ENCODE measurements at places on chromosomes 3 and 15. TPM values are rescaled to one million over a fixed set of nuclear protein-coding genes. Genes with fewer than 3 reads are reported as not detected.

Gene KLF15
- total RNA-seq: not detected

Gene SEMA4B
- total RNA-seq: 39.9 TPM

Gene RLBP1
- total RNA-seq: not detected

GRCh38 chr15:99980752-99981151 is 247.5 kb upstream of the LYSMD4 start:
- DNase-seq: no peak

DNA sequence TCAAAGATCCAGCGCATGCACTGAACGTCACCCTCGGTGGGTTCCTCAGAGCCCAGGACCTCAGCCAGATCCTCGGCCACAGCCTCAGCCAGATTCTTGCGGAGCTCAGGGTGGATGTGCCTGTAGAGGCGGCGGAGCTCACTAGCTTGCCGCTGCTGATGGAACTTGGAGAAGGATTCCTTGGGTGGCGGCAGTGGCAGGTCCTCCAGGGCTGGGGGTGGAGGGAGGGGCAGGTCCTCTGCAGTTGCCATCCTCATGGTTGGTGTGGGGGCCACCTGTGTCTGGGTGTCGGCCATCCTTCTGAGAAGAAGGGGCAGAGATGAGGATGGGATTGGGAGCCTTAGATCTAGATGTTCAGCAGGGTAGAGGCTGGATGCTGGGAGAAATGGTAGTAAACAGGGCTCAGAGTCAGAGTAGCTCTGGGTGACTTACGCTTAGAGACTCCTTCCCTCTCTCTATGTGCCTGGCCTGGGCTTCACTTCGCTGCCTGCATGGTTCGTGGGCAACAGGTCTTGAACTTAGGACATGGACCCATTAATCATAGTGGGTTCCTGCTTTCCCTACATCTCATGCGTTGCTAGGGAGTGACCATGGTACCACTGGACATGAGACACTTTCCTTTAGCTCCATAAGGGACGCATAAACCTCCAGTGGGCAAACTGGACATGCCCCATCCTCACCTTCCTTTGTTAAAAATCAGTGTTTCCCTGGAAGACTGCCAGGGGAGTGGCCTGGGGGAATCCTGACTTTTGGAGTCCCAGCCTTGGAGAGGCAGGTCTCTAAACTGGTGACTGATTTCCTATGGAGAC is 3.0 kb downstream of the XIRP1 start:
- no peak for DNase-seq

DNA sequence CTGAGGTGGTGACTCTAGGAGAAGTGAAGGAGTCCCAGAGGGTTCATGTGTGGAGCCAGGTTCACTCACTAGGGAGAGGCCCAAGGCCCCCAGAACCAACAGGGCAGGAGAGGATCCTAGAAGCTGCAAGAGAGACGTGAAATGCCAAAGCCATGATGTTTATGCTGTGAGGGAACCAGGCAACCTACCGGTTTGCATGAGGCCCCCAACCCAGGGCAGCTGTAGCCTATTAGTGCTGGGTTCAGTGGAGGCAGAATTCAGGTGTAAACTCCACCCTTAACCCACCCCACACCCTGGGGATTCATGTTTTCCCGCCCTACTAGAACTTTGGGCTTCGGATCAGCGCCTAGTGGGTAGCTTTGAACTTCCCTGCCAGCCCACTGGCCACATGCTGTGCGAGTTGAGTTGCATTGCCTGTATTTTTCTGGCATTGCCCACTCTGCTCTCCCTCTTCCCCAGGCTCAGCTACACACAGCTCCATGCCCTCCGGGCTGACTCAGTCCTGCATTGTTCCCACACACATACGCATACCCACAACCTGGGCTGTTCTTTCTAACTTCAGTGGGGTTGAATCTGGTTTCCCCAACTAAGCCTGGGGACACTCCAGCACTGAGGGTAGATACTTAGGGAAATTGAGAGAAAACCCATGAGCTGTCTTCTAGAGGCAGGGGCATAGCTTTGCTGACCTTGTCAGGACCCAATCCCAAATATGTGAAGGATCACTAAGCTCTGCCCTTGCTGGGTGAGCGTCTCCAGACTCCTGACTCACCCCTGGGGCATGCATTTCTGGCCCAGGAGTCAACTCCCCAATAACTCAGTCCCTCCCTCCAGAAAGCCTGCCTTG is 2.0 kb upstream of the ZBTB47 start:
- no peak for DNase-seq

DNA sequence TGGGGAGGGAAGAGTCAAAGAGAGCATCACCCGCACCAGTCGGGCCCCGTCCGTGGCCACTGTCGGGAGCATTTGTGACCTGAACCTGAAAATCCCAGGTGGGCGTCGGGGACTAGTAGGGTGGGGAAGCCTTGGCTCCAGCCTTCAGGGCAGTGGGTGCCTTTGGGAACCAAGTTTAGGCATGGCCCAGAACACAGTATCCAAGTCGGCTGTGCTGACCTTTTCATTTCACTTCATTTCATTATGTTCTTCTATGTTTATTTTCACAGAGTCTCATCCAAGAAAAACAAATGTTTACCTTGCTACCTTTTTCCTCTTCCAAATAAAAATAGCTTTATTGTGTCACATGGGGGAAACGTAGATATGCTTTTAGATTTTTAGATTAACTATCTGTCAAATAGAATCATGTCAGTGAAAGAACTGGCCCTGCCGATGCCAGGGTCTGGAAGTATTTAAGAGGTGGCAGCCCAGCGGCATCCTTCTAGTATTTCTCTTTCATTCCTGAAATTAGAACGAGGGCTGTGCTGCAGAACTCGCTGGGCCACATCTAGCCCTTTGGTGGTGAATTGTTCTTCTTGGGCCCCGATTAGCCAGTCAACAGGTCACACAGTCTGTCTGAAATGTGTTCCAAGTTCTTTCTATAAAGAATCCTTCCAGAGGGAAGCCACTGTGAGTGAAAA is 60.5 kb downstream of the DNASE1L3 start:
- DNase-seq: no peak

- no peak for DNase-seq
Observed at GRCh38 chr3:168220556-168220955, 124.8 kb upstream of the GOLIM4 start.

GRCh38 chr15:35209838-35210237 is 124.7 kb upstream of the NANOGP8 start:
- no peak for DNase-seq

DNA sequence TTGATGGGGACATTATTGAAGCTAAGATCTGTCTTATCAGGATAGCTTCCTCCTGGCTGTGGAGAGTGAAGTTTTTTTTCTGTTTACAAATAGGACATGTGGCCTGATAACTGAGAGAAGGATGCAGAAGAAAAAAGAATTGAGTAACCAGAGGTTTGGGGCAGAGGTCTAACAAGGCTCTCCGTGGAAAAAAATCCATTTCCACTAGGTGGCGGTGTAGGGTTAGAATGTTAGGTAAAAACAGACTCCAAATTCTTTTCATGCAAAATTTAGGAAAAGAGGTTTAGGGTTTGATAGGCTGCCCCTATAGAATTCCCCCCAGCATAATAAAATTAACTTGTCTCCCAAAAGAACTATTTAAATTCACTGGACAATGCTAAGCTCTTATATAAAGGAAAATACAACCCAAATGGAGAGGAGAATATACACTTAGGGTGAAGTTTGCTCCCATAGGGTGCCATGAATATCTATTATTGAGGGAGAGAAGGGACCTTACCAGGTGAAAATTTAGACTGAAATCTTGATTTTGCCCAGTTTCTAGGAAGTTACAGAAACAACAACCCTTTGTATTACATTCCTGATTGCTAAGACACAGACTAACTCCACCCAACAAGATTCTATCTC is 1560.4 kb downstream of the OTOL1 start:
- no peak for DNase-seq
